ENCODE measurements at places on chromosomes 11 and 22. TPM values are rescaled to one million over a fixed set of nuclear protein-coding genes. Genes with fewer than 3 reads are reported as not detected.

HBG2 gene
- not detected for total RNA-seq

OR51I1 gene
- not detected for total RNA-seq

OR2AG1 gene
- not detected for total RNA-seq

CARNS1 gene
- 0.05 TPM for total RNA-seq

ALDH3B2 gene
- not detected for total RNA-seq

CCDC81 gene
- total RNA-seq = not detected

NPAS4 gene
- not detected for total RNA-seq

PHF21B gene
- not detected for total RNA-seq

PIK3IP1 gene
- total RNA-seq = 20.3 TPM

OSBP2 gene
- 0.81 TPM for total RNA-seq

MUC2 gene
- total RNA-seq = not detected

THY1 gene
- total RNA-seq = 93.5 TPM

OR5B3 gene
- not detected for total RNA-seq

CASP12 gene
- not detected for total RNA-seq

FEN1 gene
- 10.7 TPM for total RNA-seq

PARVG gene
- total RNA-seq = not detected

UCP2 gene
- total RNA-seq = 0.50 TPM

APOBEC3F gene
- total RNA-seq = 6.0 TPM

SLC1A2 gene
- 1.7 TPM for total RNA-seq

FERMT3 gene
- 13.7 TPM for total RNA-seq

P2RX6 gene
- total RNA-seq = 0.94 TPM

ACO2 gene
- 60.7 TPM for total RNA-seq

MS4A6A gene
- not detected for total RNA-seq

SCGB1A1 gene
- total RNA-seq = not detected
